ENCODE measurements at places on chromosomes 16 and 17.

- no peak for DNase-seq
Measured at GRCh38 chr17:2406271-2406902, 5.5 kb upstream of the MNT start.

- DNase-seq = no peak
Measured at GRCh38 chr17:68468334-68468733, 11.0 kb upstream of the WIPI1 start.

GRCh38 chr16:72174726-72175125 is 2.8 kb upstream of the PMFBP1 start:
- no peak for DNase-seq

DNA sequence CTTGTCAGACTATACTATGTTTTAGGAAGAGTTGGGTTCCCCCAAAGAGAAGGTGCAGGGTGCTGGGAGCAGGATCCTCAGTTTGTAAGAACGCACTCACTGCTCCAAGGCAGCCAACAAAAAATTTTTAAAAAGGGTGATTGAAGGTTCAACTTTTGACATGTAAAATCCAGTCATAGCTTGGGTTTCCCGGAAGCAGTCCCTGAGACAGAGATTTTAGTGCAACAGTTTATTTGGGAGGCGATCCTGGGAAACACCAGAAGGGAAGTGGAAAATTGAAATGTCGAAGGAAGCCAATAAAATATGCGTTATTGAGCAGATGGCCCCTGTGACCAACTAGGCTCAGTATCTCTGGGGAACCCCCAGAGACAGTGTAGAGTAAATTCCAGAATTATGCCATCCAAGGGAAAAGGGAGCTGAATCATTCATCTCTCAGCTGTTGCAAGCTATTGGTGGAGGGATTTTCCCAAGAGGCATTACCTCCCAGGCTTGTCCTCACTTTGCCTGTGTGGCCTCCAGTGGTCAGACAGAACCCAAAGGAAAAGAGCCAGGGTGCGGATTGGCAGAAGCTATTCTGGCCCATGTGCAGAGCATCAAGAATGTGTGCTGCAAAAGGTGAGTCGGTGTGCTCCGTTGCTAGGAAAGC is 72.9 kb downstream of the HS3ST3B1 start:
- no peak for DNase-seq

GRCh38 chr17:82710499-82711232 is 5.8 kb upstream of the FN3KRP start:
- no peak for DNase-seq

DNA sequence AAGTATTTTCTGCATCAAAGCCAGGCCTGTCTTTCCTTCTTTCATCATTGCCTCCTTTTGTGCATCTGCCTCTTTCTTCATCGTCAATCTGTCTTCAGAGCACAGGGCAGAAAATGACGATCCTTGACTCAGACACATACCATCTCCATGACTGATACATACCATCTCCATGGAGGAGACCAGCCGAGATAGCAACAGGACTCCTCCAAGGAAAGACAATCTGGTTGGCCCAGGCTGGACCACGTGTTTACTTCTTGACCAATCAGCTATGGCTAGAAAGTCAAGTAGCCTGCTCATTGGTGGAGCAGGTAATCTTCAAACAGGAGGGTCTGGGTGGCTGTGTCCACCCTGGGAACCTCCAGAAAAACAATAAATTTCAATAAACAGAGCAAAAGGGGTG is 164.6 kb downstream of the CPPED1 start:
- DNase-seq = no peak

DNA sequence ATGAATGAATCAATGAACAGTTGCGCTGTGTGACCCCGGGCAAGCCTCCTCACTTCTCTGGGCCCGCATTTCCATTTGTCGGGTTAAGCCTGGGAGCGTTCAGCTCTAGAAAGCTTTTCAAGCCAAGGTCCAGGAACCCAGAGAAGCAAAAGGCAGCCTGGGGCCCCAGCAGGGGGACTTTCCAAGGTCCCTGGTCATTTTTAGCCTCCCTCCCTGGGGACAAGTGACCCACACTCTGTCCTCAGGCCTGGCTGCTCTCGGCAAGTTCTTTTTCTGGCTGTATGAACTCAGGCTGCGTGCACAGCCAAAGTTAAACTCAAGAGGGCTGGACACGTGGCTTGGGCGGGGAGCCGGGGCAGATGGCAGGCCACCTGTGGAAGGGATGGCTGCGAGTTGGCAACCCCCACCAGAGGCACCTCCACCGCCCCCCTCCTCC is 41.4 kb upstream of the CIBAR2 start:
- DNase-seq = no peak

DNA sequence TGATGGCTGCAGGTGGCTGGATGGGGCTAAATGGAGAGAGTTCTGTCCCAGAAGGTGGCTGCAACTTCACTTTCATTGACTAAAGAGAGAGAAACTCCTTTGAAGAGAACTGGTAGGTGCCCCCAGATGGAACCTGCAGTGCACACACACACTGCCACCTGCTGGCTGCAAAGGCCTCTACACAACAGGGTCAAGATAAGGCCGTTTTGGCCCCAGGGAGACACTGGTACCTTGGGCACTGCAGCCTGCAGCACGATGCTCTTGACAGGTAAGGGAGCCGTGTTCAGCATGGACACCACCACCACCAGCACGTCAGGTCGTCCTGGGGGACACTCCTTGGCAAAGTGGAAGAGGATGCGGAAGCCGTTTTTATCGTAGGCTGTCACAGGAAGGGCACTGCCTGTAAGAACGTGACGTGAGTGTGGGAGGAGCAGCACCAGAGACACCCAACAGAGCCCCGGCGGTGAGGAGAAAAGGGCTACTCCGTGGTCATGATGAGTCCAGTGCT is 22.7 kb downstream of the GGA3 start:
- peak; percentile 83 for DNase-seq

DNA sequence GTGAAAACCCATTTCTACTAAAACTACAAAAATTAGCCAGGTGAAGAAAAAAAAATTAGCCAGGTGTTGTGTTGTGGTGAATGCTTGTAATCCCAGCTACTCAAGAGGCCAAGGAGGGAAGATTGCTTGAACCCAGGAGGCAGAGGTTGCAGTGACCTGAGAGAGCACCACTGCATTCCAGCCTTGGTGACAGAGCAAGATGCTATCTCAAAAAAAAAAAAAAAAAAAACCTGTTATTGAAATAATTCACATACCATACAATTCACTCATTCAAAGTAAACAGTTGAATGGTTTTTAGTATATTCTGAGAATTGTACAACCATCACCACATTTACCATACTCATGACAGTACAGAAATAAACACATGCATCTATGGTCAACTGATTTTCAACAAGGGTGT is 31.0 kb downstream of the ZNRF1 start:
- no peak for DNase-seq

DNA sequence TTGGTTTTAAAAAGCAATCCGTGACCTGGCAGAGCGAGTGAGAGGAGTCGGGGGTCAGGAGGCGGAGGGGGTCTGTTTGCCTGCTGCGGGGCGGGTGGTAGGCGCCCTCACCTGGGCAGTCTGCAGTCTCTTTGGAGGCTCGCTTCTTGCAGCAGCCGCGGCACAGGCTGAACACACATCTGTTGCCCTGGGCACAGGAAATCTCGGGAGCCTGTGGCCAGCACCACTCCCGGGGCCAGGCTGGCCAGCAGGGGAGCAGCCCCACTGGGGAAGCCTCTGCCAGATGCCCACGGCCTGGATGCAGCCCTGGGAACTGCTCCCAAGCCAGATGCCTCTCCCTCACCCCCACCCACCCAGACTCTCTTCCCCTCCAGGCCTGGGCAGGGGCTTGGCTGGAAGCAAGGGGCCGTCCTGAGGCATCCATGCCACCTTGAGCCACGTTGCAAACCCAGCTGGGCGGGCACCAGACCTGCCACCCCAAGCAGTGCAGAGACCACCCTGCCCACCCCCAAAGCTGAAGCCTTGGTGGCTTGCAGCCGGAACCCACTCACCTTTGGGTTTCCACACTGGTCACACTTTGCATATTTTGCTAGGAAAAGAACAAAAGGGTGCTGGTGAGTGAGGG is 6.6 kb downstream of the GPS1 start:
- DNase-seq = no peak

Data from AML-193 (cell line).